ENCODE measurements at places on chromosomes 7 and 10.
A peak's percentile ranks its signal among the peaks of the same experiment; 100 is the strongest.

DNA sequence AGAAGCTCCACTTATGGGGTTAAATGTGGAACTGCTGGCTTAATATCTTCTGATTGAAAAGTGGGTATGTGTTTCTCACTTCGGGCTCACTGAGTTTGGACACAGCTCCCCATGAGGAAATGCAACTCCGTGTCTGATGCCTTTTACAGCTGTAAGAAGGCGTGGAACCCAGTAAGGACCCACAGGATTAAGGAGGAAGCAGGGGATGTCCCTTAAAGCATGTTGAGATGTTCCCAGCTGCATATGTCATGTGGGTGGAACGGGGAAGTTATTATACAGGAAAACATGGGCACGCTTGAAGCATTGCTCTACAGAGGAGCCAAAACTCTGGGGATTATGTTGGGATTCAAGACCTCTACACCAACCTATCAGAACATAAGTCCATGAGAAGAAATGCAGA lies 224.4 kb downstream of the NEBL start:
- no peak for DNase-seq

DNA sequence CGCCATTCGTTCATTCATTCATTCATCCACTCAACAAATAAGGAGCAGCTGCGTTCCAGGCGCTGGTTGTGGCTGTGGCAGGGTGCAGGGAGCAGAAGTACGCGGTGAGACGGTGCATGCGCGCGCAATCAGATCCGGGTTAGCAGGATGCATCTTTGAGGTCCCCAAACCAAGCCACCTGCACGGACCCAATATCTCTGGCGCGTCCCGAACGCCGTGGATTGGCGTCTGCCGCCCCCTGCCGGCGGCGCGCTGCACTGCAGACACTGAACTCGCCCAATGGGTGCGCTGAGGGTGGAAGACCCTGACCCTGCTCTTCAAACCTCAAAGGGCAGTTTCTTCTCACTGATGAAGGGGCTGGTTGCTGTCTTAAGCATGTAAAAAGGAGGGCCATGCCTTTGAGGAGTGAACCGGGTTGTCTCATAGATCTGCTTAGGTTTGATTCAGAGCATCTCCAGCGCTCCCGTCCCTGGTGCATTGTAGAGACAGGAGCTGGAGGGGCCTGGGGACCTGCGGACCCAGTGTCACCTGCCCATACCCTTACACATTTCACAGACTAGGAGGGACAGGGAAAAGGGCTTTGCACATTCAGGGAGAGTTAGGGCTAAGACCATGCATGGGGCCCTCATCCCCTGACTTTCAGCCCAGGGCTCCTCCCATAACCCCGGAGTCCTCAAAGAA lies 102.5 kb downstream of the RAMP3 start:
- peak; percentile 75 for DNase-seq

- DNase-seq: no peak
Measured at GRCh38 chr10:87656431-87657072, 3.1 kb upstream of the PAPSS2 start.

GRCh38 chr7:132028144-132028920 lies 471.9 kb upstream of the PODXL start:
- DNase-seq: no peak

GRCh38 chr7:30168835-30169573 lies 34.2 kb downstream of the MTURN start:
- DNase-seq: no peak

DNA sequence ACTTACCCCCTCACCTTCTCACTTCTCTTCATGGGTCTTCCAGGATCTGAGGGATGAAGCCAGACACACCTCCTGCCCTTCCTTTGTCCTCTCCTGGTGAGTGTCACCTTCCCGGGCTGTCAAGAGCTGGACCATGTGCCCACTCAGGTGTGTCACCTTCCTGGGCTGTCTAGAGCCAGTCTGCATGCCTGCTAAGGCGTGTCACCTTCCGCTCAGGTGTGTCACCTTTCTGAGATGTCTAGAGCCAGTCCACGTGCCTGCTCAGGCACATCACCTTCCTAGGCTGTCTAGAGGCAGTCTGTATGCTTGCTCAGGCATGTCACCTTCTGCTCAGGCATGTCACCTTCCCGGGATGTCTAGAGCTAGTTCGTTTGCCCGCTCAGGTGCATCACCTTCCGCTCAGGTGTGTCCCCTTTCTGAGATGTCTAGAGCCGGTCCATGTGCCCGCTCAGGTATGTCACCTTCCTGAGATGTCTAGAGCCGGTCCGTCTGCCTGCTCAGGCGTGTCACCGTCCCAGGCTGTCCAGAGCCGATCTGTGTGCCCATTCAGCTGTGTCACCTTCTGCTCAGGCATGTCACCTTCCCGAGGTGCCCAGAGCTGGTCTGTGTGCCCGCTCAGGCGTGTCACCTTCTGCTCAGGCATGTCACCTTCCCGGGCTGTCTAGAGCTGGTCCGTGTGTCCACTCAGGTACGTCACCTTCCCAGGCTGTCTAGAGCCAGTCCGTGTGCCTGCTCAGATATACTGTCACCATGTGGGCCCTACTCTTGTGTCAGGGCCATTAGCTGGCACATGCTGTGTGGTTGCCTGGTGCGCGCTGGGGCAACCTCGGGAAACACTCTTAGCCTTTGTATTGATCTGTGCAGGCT lies 245.3 kb downstream of the EBF3 start:
- DNase-seq: no peak

DNA sequence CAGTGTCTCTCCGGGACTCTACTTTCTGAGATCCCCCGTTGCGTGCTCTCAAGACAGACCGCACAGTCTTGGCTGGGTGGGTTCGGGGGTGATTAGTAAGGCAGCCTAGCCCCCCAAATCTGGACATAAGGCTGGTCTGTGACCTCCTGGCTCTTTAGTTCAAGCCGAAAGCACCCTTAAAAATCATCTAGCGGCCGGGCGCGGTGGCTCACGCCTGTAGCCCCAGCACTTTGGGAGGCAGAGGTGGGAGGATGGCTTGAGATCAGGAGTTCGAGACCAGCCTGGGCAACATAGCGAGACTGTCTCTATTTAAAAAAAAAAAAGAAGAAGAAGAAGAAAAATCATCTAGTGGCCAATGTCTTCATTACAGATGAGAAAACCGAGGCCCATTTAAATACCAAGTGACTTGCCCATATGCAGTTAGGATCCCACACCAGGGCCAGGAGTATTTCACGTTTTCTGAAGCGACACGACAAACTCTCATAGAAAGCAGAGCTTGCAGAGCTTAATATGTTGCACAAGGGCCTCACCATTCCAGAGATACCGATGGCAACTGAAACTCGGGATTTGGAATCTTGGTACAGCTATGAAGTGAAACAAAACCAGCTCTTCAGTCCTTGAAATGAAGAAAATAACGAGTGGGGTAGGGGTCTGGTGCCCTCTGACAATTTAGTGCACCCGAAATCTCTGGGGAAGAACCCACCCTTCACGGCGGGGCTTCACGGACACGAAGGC lies 703 bp upstream of the HILPDA start:
- no peak for DNase-seq

GRCh38 chr7:140478246-140479061 lies 851 bp downstream of the MKRN1 start:
- peak; percentile 53 for DNase-seq

GRCh38 chr10:101816913-101817336 lies 1.3 kb downstream of the OGA start:
- no peak for DNase-seq

GRCh38 chr7:101436221-101436735 lies 73.6 kb downstream of the COL26A1 start:
- no peak for DNase-seq

DNA sequence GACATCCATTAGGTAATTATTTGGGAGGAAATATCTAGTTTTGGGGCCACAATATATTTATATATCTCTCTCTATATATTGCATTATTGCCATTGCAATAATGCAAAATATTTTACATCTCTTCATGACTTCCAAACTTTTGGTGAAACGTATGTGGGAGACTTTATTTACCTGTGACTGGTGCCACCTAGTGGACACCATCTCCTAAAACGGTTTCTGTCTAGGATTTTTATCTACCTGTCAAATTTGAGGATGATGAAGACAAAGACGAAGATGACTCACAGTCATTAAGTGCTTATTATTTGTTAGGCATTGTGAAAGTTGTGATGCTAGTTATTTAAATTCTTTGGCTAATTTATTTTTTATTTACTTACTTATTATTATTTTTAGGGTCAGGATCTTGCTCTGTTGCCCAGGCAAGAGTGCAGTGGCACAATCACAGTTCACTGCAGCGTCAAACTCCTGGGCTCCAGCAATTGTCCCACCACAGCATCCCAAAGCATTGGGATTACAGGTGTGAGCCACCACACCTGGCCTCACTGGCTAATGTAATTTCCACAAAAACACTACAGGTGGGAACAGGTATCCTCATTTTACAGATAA lies 18.7 kb upstream of the CBLL1 start:
- peak; percentile 53 for DNase-seq

GRCh38 chr7:133805426-133805825 lies 321.7 kb upstream of the LRGUK start:
- no peak for DNase-seq

DNA sequence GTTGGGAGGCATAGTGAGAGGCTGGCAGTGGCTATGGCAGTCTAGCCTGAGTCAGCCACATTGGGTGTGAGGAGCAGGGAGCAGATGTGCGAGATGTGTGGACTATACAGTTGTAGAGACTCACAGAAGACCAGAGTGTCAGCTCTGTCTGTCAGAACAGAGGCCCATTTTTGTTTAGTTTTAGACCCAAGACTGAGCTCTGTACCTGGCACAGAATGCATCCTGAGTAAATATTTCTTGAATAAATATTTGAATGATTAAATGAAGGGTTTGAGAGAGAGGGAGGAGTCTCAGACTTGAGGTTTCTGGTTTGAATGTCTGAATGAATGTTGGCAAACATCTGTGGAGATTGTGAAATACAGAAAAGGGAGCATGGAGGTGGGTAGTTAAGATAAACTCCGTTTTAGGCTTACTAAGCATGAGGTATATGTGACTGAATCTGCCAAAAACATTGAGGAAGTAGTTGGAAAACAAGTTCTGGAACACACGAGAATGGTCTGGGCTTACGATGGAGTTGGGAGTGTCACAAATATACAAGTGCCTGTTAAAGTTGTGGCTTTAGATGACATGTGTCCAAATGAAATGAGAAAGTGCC lies 3.6 kb downstream of the SEC23IP start:
- no peak for DNase-seq

- DNase-seq: no peak
Measured at GRCh38 chr10:44960088-44960460, 472 bp downstream of the RASSF4 start.

GRCh38 chr10:125409756-125410155 lies 249.4 kb upstream of the CTBP2 start:
- no peak for DNase-seq

DNA sequence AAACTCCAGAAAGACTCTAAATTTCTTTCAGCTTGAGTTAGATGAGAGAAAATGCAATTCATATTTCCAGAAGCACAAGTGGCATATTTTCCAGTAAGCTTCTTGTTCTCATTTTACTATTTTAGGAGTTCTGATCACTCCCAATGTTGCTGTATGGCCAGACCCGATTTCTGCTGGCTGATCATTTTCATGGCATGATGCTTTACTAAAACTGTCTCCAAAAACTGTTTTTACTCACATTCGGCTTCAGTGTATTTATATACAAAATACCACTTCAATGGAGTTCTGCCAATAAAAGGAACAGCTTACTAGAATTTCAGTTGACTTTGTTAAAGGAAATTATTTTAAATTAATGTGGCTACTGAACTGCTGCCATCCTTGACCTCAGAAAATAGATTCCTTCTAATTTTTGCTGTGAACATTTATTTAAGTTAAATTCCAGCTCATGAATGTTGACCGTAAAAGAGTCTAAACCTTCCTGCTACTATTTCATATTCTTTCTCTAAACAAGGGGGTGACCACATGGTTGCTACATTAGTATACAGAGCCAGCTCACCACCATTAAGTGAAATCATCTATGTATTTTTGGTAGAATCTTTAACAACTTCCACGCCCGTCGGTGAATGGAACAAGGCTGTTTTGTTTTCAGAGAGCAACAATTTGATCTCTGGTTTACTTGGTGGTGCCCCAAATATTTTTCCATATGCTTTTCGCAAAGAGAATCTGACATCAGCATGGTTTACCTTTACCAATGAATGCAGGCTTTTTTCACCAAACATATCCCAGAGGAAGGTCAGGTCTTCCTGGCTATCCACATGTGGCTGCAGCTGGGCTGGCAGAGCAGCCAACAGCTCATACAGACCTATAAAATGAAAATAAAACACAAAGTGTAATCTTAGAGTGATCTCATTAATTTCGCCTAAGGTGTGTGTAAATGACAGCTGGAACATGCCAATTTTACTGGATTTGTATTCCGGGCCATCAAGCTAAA lies 101.2 kb downstream of the MPP7 start:
- DNase-seq: no peak

GRCh38 chr10:133520193-133520738 lies 6.9 kb upstream of the CYP2E1 start:
- DNase-seq: peak; percentile 91

- DNase-seq: no peak
Measured at GRCh38 chr7:51015581-51015980, 232.9 kb upstream of the GRB10 start.

DNA sequence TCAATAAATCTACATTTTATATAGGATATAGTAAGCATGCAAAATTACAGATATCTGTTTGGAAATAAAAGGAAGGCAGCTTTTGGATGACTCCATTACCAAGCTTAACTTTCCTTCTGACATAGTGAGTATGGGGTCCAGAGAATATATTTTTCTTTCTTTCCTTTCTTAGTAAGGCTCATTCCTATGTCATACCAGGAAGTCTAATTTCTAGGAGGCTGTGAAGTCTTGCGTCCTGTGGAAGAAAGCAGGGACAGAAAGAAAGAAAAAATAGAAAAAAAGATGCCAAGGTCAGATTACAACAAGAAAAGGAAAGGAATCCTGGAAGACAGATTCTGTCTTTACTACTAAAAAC lies 36.3 kb downstream of the AKR1C8 start:
- no peak for DNase-seq

- DNase-seq: no peak
Measured at GRCh38 chr10:31126593-31126992, 94.9 kb upstream of the ZNF438 start.

DNA sequence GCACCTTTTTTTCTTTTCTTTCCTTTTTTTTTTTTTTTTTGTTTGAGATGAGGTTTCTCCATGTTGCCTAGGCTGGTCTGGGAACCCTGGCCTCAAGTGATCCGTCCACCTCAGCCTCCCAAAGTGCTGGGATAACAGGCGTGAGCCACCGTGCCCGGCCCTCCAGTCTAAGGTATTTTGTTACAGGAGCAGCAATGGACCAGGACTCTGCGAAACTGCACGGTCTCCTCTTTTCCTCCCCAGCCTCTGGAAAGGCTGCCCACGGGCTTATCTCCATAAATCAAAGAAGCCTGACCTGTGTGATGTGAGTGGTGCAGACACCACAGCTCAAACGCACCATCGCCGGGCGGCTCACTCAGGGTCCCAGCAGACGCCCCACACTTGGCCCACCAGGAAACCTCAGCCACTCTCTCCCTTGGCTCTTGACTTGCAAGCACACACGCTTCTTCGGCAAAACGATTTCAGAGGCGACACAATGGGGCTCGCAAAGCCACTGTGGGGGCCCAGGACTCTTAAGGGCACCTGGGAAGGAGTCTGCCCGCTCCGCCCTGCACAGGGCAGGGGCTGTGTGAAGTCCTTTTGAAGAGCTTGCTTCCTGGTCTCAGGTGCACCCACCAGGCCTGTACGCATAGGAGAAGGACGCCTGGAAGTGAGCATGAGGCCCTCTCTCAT lies 20.6 kb downstream of the WDR86 start:
- DNase-seq: no peak

GRCh38 chr7:75982306-75983064 lies 11.9 kb downstream of the TMEM120A start:
- no peak for DNase-seq

- DNase-seq: no peak
Measured at GRCh38 chr7:142153400-142153799, 41.9 kb downstream of the MGAM2 start.

GRCh38 chr10:93485690-93486089 lies 3.6 kb upstream of the MYOF start:
- no peak for DNase-seq

All from activated CD4-positive, alpha-beta memory T cell treated with anti-CD3 and anti-CD28 coated beads, Interleukin-2, amount 10 ng/mL, durations not matched to agents 7 days and 5 days (primary cell).